Right hindlimb (tissue), 1 donor: ENCODE measurements at places on chromosomes 1 and 21.

DNA sequence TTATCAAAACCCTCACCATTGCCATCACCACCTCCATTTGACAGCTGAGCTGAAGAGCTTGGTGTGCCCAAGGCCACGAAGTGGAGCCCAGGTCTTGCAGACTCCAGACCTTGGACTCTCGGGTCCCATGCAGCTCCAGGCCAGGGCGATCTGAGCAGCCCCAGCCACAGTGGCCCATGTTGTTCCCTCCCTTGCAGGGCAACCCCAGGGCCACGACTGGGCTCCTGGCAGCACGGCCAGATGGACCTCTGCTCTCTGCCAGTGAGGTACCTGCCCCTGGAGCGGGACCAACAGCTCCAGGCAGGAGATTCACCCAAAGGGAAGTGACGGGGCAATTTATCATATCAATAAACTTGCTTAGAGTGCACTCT, 182.7 kb upstream of the VAMP3 start:
- DNase-seq, result no peak

DNA sequence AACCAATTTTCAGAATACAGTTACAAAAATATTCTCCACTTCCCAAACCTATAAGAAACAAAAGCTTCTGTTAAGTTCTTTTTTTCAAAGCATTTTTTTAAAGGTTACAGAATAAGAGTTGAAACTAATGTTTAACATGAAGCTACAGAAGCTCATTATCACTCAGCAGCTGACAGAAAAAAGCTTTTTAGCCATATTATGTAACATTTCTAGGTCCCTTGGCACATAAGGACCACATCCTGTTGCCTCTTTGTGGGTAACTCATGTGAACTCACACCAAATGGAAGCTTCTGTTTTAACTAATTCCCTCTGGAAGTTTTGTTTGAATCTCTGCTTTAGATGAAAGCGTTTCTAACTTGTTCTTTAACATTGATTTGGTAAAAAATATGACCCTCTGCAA, 242.5 kb upstream of the TMPRSS15 start:
- DNase-seq, result no peak

- no peak for DNase-seq
Measured at GRCh38 chr1:77776007-77776700, 3.3 kb upstream of the MIGA1 start.

DNA sequence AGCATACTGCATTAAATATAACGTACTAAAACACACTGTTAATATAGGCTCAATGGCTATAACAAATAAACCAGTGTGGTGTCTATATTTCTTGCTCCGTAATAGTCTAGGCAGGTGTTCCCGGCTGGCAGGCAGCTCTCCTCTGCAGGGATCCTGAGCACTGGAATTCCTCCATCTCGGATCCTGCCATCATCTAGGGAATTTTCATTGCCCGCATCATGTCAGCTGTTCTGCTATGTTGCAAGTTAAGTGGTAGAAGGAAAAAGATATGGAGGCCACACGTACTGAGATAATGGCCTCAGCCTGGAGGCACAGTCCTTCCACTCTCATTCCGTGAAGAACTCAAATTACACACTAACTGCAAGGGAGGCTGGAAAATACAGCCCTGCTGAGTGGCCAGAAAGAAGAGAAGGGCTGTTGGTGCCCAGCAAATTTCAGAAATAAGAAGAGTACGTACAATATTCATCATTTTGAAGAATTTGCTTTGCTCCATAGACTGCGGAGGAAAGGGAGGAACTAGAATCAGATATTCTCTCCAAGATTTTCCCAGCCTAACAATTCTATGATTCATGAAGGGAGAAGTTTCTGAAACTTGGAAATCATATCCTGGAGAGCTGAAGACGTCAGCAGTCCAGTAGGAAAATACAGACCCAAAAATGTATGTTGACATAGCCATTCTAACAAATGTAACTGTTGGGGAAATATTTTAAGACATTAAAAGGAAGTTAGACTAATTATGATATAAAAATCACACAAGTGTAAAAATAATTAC, 263.3 kb downstream of the MRPL39 start:
- no peak for DNase-seq

DNA sequence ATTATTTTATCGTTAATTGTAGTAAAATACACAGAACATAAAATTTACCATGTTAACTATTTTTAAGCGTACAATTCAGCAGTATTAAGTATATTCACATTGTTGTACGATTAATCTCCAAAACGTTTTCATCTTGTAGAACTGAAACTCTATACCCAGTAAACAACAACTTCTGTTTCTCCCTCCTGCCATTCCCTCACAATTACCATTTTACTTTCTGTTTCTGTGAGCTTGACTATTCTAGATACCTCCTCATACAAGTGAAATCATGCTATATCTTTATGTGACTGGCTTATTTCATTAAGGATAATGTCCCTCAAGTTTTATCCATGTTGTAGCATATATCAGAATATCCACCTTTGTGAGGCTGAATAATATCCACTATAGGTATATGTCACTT, 156.8 kb downstream of the ST6GALNAC3 start:
- no peak for DNase-seq

DNA sequence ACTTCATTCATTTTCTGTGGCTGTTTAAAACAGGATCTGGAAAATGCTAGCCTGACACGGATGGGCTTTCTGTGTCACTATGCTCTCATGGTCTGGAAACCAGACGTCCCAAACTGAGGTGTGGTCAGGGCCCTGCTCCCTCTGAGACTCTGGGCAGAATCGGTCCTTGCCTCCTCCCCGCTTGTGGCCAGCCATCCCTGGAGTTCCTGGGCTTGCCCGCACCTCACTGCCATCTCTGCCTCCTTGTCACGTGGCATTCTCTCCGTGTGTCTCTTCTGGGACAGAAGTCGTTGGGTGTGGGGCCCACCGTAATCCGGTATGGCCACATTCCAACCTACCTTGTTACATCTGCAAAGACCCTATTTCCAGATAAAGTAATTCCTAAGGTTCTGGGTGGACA, 10.1 kb upstream of the ACTRT2 start:
- peak; percentile 3 for DNase-seq

- no peak for DNase-seq
Measured at GRCh38 chr1:218499011-218499691, 154.0 kb downstream of the TGFB2 start.

DNA sequence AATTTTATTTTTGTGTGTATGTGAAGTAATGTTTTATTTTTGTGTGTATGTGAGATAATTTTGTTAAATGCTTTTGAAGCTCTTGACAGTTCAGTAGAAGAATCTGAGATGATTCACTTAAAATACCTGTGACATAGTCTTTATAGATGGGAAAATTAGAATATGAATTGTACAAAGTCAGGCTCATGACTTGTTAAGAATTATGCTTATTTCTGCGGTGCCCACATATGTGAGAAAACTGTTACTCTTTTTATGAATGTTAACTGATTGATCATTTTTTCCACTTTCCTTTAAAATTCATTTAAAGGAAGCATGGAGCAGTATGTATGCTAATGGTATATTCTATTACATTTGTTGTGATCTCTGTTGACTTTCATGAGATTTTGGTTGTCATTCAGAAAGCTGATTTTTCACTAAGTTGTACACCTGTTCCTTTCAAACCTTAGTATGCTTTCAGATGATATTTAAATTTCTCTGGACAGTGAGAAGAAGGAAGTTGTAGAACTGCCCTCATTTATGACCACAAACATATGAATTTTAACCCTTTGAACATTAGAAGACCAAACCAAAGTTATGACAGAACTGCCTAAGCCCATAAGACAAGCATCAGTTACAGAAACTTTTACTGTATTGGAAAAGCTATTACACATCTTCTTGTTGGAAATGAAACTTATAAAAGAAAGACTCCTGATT, 110.1 kb downstream of the POU2F1 start:
- no peak for DNase-seq

DNA sequence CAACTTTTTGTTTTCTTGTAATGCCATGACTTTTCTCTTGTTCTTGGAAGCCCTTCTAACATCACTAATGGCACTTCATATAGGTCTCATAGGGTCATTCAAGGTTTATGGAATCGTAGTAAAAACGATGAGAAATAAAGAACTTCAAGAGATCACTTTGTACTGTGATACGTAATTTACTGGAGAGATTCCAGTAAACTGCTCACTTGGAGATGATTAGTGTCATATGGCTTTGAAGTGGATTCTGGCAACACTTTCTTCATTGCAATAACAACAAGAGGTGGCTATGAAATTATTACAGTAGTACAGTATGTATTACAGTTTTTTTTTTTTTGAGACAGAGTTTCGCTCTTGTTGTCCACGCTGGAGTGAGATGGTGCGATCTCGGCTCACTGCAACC, 103.4 kb downstream of the RUSC1 start:
- no peak for DNase-seq

- DNase-seq, result no peak
Measured at GRCh38 chr1:64536836-64537490, 67.0 kb downstream of the CACHD1 start.

DNA sequence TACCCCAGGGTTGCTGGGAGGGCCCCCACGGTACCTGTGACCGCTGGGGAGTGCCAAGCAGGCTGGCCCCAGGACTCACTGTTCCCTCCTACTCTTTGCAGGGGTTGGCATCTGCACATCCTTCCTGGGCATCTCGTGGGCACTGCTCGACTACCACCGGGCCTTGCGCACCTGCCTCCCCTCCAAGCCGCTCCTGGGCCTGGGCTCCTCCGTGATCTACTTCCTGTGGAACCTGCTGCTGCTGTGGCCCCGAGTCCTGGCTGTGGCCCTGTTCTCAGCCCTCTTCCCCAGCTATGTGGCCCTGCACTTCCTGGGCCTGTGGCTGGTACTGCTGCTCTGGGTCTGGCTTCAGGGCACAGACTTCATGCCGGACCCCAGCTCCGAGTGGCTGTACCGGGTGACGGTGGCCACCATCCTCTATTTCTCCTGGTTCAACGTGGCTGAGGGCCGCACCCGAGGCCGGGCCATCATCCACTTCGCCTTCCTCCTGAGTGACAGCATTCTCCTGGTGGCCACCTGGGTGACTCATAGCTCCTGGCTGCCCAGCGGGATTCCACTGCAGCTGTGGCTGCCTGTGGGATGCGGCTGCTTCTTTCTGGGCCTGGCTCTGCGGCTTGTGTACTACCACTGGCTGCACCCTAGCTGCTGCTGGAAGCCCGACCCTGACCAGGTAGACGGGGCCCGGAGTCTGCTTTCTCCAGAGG, 6.8 kb downstream of the XKR8 start:
- DNase-seq, result no peak

DNA sequence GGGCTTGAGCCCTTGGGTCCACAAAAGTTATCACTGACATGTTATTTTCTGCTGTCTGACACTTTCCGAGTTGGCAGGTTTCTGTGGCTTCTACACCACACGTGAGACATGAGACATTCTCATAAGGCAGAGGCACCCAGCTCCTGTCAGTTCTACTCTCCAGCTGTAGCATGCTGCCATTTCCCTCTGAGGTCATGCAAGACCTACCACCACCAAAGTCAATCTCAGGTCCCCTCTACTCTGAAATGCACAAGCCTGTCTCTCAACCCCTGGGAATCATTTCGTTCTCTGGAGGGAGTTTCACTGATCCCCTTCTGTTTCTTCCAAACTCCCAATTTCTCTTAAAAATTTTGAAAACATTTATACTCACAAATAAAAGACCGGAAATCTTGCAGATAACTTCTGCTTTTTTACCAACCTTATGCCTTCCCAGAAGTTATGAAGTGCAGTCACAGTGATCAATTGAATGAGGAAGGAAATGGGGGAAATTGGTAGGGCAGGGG, 39.5 kb upstream of the CR2 start:
- no peak for DNase-seq

DNA sequence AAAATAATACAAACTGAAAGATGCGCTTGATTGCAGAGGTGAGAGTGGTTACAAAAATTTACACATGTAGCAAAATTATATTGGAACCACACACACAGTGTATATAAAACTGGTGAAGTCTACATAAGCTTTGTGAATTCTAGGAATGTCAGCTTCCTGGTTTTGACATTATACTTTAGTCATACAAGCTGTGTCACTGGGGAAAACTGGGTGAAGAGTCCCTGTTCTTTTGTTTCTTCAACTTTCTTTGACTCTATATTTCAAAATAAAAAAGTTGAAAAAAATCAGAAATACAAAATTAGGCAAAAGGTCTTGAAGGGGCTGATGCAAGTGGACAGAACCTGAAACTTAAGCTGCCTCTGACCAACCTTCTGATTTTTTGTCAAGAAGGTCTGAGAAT, 3.0 kb downstream of the C1QC start:
- DNase-seq, result no peak

DNA sequence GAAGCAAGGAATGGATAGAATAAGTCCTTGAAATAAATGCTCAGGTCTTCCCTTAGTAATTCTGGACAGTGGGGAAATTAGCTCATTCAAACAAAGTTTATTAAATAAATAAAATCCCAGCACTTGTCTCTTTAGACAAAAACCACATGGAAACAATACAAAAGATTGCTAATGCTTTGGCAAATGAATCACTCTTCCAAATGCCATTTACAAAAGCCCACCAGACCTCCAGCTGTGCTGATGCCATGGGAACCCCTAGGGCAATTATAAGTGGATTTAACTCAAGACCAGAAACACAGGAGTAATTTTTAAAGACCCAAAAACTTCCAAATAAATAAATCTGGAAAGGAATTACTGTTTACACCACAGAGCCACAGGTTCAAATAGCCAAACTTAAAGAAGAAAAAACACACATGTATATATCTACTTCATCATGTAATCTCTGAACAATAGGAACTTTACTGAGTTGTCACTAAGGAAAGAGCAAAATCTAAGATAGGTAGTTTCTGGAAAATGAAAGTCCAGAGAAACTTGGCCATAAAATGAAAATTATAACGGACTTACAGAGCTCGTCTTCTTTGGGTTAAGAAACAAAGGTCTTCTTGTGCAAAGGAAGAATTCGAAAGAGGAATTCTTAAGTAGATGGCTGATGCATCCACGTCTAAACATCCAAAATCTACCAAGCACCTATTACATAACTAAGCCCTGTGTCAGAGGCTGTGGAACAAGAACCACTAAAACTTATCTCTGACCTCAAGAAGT, 399.4 kb downstream of the SMYD3 start:
- DNase-seq, result no peak

DNA sequence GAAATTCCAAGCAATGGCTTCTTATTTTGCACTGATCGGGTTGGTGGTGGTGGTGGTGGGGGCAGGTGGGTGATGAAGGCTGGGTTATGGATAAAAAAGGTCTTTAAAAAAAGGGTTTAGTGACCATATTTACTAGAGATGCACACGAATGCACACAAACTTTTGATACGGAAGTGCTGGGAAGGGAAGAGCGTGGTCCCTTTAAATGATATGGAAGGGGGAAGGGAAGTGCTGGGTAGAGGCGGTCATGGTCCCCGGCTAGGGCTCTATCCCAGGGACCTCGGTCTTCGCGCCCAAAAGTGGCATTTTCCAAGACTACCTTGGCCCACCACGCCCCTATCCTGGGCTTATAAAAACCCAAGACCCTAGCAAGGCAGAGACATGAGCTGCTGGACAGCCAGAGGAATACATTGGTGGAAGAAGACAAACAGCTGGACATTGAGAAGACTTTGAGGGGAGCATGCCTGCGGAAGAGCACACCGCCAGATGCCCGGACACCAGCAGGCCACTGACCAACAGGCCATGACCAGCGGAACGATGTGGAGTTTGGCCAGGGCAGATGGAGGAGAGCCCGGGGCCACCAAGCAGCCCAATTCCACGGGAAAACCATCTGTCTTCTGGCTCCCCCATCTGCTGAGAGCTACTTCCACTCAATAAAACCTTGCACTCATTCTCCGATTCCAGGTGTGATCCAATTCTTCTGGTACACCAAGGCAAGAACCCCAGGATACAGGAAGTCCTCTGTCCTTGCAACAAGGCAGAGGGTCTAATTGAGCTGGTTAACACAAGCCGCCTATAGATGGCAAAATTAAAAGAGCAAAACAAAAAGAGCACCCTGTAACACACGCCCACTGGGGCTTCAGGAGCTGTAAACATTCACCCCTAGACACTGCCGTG, 1720.2 kb downstream of the MRPL39 start:
- no peak for DNase-seq
